ENCODE measurements at places on chromosomes 3 and 15.
A peak's percentile ranks its signal among the peaks of the same experiment; 100 is the strongest.

- DNase-seq = peak; percentile 20
These were observed 604.3 kb upstream of the CFAP20DC start for GRCh38 chr3:59654123-59654479.

- DNase-seq = no peak
These were observed 25.7 kb upstream of the CLDN16 start for GRCh38 chr3:190362258-190362657.

DNA sequence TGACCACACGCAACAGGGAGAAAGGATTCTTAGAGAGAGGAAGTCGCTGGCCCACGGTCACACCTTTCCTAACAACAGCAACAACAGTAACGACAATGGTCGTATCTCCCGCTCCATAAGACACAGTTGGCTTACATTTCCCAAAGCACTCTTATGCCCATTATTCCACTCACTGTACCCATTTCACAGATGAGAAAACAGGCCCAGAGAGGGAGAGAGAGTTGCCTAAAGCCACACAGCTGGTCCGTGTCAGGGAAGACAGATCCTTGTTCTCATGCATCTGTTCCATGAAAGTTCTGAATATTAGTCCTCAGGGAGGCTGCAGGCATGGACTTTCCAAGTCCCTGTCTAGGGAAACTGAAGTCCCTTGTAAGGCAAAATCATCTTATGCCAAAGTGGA is 42.0 kb upstream of the ATP2B2 start:
- no peak for DNase-seq

GRCh38 chr3:141878817-141879216 is 2.4 kb downstream of the ATP1B3 start:
- DNase-seq = no peak

- peak; percentile 2 for DNase-seq
These were observed 517.5 kb upstream of the UBE2E2 start for GRCh38 chr3:22685597-22685996.

GRCh38 chr3:99542767-99543518 is 95.5 kb upstream of the COL8A1 start:
- DNase-seq = peak; percentile 58
